ENCODE measurements at places on chromosomes 4 and X.

DNA sequence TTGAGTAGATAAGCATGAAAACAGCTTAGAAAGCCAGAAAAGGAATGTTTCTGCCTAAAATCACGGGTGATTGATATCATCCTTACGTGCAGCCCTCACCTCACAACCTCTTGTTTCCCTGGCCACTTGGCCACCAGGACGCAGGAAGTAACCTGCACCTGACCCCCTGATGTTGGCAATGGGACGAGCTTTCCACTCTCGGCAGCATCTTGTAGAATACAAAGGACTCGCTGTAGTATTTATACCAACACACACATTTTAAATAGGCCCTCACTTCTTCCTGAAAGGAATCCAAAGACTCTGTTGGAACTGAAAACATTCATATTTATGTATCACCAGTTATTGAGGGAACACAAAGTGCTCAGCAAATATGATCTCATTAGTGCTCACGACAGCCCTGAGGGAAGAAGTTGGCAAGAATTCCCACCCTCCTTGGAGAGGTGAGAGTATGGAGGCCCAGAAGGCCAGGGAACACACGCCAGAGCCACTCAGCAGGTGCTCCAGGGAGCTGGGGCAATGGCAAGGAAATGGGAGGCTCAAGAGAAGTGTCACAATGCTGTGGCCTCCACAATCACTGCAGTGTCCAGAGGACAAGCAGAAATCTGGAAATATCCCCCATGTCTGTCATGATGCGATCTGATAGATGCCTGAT is 103.3 kb upstream of the KIT start:
- DNase-seq, result no peak

DNA sequence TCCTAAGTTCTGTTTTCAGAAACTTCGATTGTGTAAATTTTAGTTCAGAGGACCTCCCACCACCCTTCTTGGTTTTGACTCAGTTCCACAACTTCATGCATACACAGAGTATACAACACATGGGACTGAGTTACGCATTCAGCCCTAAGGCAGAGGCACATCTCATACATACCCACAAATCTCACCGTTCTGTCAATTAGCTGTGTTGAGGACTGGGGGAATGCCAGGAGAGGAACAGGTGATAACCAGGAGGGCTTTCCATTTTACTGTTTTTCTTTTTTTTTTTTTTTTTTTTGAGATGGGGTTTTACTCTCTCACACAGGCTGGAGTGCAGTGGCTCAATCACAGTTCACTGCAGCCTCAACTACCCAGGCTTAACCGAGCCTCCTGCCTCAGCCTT is 150.2 kb downstream of the TSPAN5 start:
- no peak for DNase-seq

- DNase-seq, result no peak
Measured at GRCh38 chr4:170242471-170242870, 152.7 kb upstream of the AADAT start.

DNA sequence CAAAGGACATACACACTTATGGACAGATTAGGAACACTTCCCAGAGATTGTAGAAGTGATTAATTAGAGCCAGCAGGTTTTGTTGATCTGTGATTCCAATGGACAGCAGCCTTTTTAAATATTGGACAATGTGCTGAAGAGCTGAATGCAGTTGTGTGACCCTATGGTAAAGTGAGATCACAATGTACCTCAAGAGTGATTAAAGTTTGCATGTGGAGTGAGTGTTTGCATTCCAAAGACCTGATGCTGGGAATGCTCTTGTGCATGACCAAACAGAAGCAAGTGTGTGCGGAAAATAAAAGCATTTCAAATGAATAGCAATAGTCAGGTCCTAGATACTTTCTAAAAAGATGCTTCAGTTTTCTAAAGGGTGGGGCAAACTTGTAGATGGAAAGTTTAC is 154.1 kb downstream of the BANK1 start:
- DNase-seq, result no peak

DNA sequence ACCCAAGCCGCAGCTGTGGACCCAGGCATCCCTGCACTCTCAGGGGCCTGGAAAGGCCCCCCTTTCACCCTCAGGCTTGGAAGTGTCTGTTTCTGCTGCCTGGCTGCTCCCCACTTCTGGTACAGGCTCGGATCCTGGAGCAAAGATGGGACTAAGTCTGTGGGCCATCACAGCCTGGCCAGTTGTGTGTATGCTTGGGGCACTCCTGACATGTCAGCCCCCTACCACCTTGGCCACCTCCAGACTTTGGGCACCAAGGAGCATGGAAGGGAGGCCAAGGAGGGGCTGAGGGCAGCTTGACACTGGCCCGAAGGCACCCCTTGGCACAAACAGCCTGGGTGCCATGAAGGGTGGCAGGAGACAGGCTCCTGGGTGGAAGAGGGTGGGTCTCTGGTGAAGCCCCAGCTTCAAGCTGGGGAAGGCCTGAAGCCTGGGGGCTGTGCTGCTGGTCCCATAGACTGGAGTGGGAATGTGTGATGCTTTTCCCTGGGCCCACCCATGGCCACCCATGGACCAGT is 799.4 kb upstream of the AGA start:
- no peak for DNase-seq

GRCh38 chr4:174332741-174333493 is 49.2 kb downstream of the CEP44 start:
- no peak for DNase-seq

DNA sequence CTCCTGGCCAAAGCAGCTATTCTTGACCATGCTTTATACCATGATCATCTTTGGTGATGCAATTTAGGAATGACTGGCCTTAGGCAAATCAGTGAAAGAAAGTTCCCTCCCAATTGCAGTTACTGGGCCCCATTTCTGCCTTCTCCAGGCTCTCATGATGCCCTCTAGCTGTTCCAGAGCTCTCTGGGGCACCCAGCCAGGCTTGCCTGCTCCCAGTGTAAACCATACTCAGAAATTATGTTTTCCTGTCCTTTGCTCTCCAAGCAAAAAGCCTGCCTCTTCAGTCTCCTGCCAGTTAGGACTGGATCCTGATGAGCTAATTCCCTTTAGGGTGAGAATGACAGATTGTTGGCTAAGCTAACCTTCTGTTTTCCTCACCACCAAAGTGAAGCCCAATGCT is 85.3 kb upstream of the RBPJ start:
- DNase-seq, result no peak

GRCh38 chr4:11512871-11513270 is 84.2 kb upstream of the HS3ST1 start:
- no peak for DNase-seq

DNA sequence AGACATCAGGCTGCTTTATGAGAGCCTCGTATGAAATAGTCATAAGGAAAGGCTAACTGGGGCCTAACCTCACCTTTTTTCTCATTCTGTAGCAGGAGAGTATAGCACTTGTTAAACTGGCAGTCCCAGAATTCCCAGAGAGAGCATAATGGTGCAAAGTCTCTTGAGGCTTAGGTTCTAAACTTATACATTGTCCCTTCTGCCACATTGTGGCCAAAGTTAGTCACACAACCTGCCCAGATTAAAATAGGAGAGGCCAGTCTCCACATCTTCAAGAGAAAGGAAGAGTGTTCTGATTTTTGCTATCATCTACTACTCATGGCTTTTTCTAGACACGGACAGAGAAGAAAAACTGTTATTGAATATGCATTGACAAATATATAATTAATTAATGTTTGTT is 1588.9 kb upstream of the PCDH7 start:
- DNase-seq, result no peak

GRCh38 chrX:107845625-107846024 is 20.0 kb downstream of the MID2 start:
- no peak for DNase-seq

- DNase-seq, result no peak
Measured at GRCh38 chr4:125140966-125141495, 173.7 kb upstream of the FAT4 start.

Measured in activated CD4-positive, CD25-positive, alpha-beta regulatory T cell treated with anti-CD3 and anti-CD28 coated beads, Interleukin-2, amount 50 U/mL, for 16 hours (primary cell).